Activated T-cell treated with anti-CD3 and anti-CD28 coated beads, Interleukin-2, amount 50 U/mL, for 72 hours (primary cell): ENCODE measurements at places on chromosomes 2 and 18.

DNA sequence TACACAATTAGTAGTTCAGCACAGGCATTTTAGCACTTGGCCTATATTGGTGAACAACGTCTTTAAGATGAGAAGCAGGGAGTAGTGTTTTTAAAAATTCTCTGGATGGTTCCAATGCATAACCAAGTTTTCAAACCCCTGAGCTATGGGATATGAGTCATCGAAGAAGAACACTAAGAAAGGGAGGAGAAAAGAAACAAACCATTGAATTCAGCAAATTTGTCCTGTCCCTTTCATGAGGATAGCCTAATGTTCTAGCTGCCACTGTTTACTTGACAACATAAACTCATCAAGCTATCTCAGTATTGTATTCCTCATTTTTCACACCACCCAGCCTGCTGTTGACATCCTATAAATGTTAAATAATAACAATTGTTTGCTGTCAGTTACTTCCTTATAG lies 158.0 kb downstream of the BARD1 start:
- DNase-seq, result no peak

GRCh38 chr2:31694444-31694843 lies 113.7 kb upstream of the SRD5A2 start:
- DNase-seq, result no peak

GRCh38 chr2:144132357-144132756 lies 387.6 kb downstream of the ZEB2 start:
- DNase-seq, result no peak

GRCh38 chr18:12085136-12085535 lies 8.5 kb upstream of the ANKRD62 start:
- no peak for DNase-seq

- no peak for DNase-seq
Measured at GRCh38 chr2:182593394-182593975, 122.6 kb upstream of the DNAJC10 start.

- DNase-seq, result no peak
Measured at GRCh38 chr2:176106581-176107539, at the start of gene HOXD11. TSS of gene HOXD11 (plus strand) at chr2:176107280. CDS start at chr2:176107356, 76 bp downstream.

DNA sequence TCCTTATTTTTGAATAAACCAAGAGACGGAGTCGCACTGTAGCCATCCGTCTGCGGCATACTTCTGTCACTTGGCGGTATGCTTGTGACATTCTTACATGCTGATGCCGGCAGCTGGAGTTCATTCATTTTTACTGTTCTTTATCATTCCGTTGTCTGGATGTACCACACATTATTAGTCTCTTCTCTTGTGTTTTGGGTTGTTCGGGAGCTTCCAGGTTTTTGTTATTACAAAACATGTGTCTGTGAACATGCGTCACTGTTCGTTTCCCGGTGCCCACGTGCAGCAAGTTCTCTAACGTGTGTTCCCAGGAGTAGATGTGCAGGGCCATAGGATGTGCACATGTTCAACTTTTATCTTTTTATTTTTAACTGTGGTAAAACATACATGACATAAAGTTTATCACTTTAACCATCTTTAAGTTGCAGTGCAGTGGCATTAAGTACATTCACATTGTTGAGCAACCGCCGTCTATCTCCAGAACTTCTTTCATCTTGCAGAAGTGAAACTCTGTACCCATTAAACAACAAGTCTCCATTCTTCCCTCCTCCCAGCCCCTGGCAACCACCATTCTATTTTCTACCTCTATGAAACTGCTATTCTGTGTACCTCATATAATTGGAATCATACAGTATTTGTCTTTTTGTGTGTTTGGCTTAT lies 40.1 kb downstream of the MTCL1 start:
- no peak for DNase-seq

DNA sequence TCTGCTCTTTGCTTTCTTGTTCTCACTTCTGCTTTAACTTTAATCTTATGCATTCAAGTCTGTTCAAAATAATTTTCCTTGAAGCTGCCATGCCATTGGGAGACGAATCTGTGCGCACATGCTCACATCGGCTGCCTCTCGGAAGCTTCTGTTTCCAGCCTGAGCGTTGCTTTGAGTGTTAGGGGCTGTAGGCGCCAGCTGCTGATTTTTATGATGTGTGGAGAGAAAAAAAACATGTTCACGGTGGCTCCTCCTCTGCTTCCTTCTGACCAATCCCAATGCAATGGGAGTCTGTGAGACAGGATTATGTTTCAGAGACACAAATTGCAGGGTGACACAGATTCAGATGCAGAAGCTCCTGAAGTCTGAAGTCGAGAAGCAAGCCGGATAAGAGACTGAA lies at the start of gene MC4R:
Gene MC4R (minus strand): TSS at position 180 of the 400 bp plus-strand sequence. CDS start 426 bp downstream, outside the sequence.
- no peak for DNase-seq

GRCh38 chr2:181142514-181142913 lies 162.1 kb downstream of the UBE2E3 start:
- DNase-seq, result no peak

DNA sequence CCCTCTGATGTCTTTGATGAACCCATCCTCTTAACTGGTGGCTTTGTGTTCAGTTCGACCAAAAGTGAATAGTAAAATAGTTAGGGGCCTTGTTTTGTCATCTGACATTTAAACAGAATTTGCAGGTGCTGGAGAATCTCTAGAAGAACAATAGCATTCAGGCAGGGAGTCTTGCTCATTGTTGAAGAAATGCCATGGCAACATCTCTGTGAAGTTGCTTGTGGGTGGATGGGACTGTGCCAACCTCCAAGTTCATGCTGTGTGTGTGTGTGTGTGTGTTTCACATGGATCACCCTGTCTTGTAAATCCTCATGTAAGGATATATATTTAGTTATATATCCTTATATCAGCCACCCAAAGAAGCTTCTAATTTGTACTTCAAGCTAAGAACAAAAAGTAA lies 66.7 kb downstream of the SKA1 start:
- no peak for DNase-seq

- DNase-seq, result no peak
Measured at GRCh38 chr2:179613701-179614100, 247.7 kb downstream of the ZNF385B start.

- no peak for DNase-seq
Measured at GRCh38 chr2:207327513-207327912, 161.8 kb upstream of the KLF7 start.

- DNase-seq, result no peak
Measured at GRCh38 chr18:75105551-75106254, 103.2 kb downstream of the PTGR3 start.

DNA sequence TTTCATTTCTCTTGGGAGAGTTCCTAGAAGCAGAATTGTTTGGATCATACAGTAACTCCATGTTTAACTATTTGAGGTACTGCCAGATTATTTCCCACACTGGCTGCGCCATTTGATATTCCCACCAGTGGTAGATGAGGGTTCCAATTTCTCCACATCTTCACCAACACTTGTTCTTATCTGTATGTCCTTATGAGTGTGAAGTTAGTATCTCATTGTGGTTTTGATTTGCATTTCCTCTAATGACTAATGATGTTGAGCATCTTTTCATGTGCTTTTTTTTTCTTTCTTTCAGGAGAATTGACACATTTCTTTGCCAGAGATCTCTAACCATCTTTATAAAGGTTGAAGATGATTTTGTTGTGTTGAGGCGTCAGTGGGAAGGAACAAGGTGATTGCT lies 4.1 kb upstream of the MGAT5 start:
- no peak for DNase-seq

DNA sequence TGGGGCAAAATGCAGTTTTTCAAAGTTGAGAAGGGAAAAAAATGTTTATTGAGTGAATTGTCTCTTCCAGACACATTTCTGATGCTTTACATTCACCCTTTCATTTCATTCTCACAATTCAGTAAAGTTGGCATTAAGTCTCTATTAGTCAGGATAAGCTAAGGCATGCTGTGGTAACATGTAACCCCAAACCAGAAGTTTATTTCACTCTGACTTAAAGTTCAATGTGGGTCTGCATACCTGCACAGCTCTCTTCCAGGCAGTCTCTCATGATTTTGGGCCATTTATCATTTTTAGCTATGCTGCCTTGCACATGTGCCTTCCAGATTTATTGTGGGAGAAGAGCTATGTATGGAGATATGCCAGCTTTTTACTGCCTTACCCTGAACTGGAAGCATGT lies 48.0 kb downstream of the DDX18 start:
- no peak for DNase-seq

DNA sequence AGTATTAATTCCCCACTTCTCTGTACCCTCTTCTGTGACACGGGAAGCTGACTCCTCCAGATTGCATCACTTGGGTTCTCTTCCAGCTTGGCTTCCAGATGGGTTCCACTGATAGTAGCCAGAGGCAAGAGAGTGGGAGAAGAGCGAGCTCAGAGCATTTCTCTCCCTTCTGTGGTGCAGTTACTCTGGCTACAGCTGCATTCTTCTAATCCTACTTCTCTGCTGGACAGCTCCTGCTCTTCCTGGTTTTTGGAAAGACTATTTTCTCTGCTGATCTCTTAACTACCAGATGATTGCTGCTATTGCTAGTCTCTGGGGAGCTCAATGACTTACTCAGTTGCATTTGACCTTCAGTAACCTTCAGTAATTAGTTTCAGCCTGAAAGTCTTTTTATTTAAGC lies 187.5 kb upstream of the MAP2 start:
- no peak for DNase-seq

DNA sequence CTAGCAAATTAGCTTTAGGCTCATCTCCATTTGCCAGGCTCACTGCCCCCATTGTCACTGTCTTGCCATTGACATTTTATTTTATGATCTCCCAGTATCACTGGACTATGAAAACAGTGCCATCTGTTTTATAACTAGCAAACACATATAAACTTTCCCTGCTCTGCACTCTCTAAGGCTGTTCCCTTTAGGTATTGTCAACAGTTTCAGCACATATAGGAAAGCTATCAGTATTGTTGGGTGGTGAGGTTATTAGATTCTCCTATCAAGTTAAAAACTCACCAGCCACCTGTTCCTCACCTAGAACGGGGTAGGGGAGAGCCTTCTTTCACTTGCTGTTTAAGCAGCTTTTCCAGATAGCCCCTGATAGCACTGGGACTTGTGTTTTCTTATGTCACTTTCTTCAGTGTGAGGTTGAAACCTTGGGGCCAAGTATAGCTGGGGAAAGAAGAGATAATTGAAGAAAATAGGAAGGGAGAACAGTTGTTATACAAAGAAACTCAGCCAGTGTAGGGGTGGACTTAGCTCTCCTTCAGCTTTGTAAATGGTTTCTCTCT lies 32.5 kb downstream of the CFLAR start:
- DNase-seq, result no peak

GRCh38 chr2:235616885-235617284 lies 123.0 kb downstream of the AGAP1 start:
- no peak for DNase-seq

GRCh38 chr2:101355401-101356054 lies 31.8 kb downstream of the CREG2 start:
- DNase-seq, result no peak

DNA sequence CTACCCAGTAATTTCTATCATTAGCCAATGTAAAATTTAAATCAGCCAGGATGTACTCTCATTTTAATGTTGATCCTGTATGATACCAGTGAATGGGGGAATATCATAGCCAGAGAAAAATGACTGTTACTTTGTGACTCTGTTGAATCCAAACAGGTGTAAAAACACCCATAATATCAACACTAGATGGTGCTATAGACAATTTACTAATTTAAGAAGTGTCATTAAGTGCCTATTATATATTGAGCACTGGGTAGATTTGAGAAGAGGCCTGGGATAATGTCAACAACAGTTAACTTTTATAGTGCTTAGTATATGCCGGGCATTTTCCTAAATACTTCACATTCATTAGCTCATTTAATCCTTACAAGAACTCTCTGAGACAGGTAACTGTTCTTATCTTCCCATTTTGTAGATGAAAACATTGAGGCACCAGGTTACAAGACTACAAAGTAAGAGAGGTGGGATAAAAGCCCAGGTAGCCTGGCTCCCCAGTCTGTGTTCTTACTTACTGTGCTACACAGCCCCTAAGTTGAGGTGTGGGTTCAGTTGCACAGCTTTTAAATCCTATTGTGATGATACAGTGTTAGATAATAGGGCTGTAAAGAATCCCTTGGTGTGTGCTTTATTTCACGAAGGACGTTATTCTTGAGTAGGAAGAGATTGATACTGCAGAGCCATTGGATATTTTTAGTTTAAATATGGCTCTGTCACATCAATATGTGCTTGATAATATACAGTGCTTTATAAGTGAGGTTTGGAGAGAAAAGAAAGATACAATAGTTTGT lies 325.5 kb downstream of the AGPS start:
- DNase-seq, result no peak

DNA sequence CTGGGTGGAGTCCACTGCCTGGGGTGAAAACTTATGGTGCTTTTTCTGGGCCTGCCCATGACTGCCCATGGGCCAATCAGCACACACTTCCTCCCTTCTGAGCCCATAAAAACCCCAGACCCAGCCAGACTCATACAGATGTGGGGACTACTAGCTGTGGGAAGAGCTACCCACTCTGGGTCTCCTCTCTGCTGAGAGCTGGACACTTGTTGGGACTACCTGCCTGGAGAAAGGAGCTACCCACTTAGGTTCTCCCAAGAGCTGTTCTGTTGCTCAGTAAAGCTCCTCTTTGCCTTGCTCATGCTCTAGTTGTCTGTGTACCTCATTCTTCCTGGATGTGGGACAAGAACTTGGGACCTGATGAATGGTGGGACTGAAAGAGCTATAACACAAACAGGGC lies 119.6 kb upstream of the SLC38A11 start:
- no peak for DNase-seq

GRCh38 chr18:8381821-8382459 lies 227.3 kb upstream of the RAB12 start:
- DNase-seq, result no peak

DNA sequence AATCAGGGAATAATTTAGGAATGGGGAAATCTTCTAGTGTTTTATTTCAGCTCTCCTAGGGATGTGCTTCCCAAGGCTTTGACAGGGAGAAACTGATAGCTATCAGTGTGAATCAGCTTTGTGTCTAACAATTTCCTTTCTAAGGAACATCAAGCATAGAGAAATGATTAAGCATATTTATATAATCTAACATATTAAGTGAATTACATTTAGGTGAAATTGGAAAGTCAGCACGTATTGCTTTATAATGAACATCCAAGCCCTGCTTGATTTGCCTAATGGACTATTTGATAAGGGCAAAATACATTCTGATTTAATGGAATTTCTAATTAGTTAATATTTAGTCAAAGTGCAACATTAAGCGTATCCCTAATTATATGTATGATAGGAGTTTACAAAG lies 19.5 kb upstream of the TSPYL6 start:
- DNase-seq, result no peak

DNA sequence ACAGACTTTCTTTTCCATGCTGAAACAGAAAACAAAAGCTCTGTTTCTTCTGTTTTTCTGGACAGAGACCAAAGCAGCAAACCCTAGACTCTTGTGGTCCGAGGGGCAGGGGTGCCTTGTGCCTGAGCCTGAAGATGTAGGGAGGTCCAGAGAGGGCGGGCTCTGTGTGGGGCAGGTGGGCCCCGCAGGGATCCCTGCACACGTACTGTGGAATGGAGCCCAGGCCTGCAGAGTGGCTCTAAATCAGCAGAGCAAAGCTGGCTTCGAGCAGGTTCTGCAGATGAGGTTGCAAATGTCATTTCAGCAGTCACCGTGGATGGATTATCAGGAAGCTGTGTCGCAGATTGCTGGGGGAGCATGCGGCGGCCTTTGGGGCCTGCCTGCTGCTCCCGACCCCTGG lies 438.6 kb downstream of the RNF144A start:
- no peak for DNase-seq
